Activated CD4-positive, alpha-beta T cell treated with anti-CD3 and anti-CD28 coated beads for 1 hour (primary cell): ENCODE measurements at places on chromosomes 5 and 9.

DNA sequence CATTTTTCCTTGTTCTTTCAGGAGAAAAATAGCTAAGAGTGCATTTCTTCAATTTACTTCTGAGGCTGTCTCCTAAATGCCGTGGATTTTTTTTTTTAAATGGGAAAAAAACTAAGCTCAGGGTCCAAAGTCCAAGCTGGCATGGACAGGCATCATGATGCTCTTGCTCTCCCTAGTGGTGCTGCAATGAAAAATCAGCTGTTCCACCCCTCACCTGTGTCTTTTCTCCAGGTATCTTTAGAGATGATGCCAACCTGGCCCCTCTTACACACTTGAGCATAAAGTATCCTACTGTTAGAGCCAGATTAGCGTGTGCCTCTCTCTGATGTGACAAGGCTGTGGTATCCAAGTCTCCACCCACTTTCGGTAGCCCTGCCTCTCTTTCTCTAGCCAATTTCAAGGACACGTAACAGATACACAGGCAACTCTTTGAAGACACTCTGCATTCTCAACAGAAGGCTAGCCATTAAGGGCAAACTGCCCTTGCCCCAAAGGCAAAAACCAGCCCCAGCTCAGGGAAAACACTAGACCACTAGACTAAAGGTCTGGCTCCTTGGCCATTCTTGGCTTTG is 208.8 kb downstream of the SAXO1 start:
- DNase-seq = no peak

- DNase-seq = no peak
These were observed 55.2 kb downstream of the NTNG2 start for GRCh38 chr9:132216861-132217619.

DNA sequence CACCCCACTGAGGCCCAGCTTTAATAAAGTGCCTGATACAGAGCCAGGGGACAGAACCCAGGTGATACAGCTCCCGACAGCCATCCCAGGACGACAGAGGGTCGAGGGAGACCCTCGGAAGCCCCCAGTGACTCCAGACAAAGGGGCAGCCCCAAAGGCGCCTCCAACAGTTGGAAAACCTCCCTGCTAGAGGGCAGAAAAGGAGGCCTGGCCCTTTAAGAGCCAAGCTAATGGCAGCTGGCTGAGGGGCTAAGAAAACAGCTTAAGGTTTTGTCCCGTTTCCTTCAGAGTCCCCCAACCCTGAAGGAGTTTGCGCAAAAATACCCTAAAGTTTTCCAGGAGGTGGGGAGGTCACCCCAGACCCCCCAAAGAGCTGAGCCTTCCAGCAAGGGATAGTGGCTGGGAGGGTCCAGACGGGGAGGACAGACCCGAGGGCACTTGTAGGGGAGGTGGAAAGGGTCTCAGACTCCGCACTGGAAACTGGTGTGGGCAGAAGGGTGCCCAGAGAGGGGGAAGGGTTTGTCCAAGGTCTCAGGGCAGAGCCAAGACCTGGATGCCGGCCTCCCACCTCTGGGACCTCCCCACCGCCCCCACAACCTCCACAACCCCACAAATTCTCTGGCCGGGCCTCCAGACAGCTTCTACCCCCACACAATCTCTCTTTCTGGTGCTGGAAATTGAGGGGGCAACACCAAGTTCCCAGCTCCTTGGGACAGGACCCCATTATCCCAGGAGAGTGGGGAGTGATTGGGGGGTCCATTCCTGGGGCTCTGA is 8.2 kb upstream of the AK1 start:
- DNase-seq = no peak

GRCh38 chr5:152701305-152701949 is 296.3 kb upstream of the NMUR2 start:
- DNase-seq = no peak

DNA sequence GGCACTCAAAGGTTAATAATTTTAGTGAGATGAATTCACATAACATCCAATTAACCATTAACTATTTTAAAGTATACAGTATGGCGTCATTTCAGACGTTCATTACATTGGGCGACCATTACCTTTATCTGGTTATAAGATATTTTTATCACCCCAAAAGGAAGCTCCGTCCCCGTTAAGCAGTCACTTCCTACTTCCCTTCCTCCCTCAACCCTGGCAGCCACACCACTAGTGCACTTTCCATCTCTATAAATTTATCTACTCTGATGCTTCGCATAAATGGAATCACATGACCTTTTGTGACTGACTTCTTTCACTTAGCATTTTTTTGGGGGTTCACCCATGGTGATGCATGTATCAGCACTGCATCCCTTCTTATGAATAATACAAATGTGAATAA is 168.3 kb upstream of the PUM3 start:
- DNase-seq = no peak

DNA sequence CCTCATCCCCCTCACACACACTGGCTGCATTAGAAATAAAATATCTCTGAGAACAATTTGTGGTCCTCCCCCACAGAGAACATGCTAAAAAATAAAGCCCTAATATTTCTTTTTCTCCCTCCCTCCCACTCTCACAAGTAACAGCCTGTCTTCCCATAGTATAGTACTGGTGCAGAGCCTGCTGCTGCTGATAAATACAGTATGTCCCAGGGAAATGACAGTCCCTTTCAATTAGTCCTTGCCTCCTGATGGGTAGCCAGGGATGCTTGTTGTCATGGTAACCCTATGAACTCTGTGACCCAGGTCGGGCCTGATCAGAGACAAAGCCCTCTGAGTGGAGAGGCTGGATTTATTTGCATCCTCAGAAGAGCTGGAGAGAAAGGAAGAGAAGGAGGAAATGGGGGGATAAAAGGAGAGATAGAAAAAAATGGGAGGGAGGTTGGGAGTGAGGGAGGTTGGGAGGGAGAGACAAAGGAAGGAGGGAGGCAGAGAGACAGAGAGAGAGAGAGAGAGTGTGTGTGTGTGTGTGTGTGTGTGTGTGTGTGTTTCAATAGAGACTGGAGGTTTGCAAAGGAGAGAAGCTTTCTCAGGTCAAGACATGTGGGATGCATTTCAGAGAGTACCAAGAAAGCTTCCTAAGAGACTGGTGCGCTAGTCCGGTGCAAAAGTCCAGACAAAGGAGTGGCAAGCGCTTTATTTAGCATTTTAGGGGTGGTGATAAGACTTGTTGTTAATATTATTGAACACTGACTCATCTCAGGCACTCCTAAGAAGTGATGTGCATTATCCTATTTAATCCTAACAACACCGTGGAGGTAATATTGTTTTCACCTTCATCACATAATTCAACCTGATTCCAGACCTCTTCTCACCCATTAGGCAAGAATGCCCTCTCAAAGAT is 260.8 kb downstream of the FAM114A2 start:
- no peak for DNase-seq

DNA sequence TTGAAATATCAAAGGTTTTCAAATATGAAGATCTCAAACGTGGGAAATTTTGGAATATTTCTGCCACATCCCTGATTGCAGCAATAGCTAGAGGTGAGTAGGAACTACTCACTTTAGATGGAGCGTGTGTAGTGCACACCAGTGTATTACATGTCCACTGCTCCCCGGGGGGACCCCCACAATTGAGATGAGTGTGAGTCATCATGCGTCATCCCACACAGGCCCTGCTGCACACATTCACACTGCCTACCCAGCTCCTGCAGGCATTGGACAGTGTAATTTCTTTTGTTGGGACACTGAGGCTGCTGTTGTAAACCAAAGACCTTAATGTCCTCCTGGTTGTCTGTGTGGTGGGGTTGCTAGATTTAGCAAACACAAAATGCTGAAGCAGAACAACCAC is 280.0 kb downstream of the GAS1 start:
- no peak for DNase-seq

GRCh38 chr9:112890106-112891081 is at the start of gene SLC46A2:
TSS of gene SLC46A2 (minus strand) at chr9:112890876. CDS start at chr9:112890681, 195 bp downstream.
- no peak for DNase-seq

GRCh38 chr9:37840560-37841194 is 40.1 kb downstream of the DCAF10 start:
- no peak for DNase-seq

DNA sequence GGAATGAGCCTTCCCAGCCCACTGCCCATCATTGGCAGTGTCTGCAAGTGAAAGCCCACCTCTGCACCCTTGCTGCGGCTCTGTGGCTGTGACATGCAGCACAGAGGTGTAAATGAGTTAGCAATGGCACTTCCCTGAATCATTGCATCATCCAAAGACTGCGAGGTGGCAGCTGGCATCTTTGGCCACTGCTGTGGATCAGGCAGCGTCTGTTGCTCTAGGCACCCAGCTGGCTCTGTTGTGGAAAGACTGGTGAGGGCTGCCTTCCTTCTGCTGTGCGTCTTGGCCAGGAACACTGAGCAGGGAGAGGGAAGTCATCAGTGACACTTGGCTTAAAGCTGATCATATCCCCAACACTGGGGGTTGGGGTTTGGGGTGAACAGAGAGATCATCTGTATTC is 64.5 kb downstream of the MFAP3 start:
- DNase-seq = no peak

- DNase-seq = no peak
These were observed 47.0 kb upstream of the EXOC3 start for GRCh38 chr5:395921-396530.

GRCh38 chr9:72812559-72813111 is 140.2 kb downstream of the ALDH1A1 start:
- DNase-seq = no peak

DNA sequence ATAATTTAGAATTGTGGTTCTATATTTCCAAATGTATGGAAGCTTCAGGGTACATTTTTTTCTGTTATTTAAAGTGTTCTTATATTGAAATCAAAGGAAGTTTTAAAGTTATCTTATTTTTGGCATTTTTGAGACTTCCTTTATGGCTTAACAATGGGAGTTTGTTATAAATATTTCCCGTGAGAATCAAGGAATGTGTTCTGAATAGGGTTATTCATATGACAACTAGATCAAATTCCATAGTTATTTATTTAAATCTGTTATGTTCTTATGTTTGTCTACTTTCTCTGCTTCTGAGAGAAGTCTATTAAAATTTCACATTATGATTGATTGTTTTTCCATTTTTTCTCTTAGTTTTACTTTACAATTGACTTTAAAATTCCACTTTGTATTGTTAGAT is 135.1 kb downstream of the ADAMTS16 start:
- DNase-seq = no peak

GRCh38 chr5:16492398-16493140 is 27.0 kb upstream of the ZNF622 start:
- no peak for DNase-seq

GRCh38 chr9:4293293-4293941 is 6.5 kb downstream of the GLIS3 start:
- DNase-seq = no peak

- DNase-seq = no peak
These were observed 4.3 kb upstream of the TIFAB start for GRCh38 chr5:135456238-135457099.

DNA sequence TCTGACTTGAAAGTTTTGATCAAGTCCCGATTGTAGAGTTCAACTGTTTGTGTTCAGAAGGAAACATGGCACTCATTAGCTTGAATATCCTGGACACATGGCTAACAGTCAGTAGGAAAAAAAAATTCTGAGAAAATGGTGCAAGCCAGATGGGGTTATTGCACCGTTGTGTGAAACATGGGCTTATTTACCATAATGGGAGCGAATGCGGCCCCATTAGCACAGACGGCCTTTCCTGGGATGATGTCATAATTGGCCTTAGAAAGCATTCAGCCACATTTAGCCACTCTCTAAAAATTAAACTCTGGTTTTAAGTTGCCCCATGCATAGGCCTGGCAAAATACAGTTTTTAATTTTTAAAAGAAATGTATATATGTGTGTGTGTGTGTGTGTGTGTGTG is 112.1 kb downstream of the IRX2 start:
- DNase-seq = no peak

- DNase-seq = no peak
These were observed 48.1 kb downstream of the VAV2 start for GRCh38 chr9:133943781-133944745.

DNA sequence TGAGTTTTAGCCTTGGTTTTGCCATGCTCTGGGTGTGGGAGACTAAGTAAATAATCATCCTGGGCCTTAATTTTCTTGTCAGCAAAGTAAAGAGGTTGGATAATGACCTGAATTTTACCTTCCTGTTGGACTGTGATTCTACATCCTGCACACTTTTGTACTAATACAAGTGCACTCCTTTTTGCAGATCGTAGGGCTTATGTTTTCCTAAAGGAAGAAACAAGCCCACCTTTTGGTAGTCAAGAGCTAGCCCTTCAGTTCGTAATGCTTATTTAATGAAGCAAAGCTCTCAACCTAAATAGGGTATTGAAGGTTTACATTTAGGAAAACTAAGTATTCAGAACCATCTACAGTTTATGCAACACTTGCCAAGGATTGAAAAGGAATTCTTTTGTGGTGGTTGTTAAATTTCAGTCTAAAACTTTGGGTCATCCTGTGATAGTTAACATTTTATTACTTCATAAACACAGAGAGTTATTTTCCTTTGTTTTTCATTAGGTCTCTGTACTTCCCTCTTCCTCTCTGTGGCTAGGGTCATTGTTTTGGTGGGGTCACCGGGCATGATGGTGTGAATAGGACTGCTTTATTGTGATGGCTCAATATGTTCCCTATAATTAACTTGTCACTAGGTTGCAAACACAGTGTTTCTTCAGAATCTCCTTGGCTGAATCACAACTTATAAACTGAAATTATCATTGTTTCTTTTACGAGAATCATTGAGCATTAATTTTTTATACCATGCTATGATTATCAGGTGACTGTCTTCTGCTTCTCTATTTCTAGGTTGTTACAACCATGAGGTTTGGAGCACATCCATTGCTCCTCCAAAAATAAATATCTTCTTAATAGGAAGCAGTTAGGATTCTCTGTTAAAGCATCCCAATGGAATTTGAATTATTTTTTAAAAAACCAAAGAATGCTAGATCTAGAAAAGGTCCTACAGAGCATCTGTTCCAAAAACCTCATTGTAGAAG is 28.5 kb downstream of the SPINK5 start:
- no peak for DNase-seq

- no peak for DNase-seq
These were observed 101.6 kb downstream of the SLC25A46 start for GRCh38 chr5:110840347-110840960.

DNA sequence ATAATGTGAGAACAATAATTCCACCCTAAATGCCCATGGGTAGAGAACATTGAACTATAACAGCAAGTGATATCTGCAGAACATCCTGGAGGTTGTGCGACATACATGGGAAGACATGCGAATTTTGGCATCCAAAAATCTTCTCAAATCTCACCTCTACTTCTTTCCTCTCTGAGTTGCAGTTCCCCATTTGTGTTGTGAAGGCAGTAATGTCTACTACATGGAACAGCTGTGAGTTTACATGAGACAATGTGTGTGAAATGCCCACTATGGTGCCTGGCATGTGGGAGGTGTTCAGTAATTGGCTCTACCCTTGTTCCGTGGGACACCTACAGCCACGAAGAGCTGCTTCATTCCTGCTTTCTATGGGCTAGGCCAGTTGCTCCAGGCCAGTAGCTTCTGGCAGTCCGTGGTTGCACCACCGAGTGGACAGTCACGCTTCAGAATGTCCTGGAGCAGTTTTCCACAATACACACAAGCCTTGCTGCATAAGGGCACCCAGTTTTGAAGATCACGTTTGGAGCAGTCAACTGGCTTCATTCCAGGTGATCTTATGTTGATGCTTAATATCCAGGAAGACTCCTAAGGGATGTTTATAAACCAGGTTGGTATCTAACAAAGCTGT is 297.7 kb downstream of the DEPDC1B start:
- DNase-seq = no peak

GRCh38 chr5:172647352-172648012 is 6.4 kb downstream of the NEURL1B start:
- DNase-seq = no peak
